ENCODE measurements at places on chromosomes 6 and 20.

DNA sequence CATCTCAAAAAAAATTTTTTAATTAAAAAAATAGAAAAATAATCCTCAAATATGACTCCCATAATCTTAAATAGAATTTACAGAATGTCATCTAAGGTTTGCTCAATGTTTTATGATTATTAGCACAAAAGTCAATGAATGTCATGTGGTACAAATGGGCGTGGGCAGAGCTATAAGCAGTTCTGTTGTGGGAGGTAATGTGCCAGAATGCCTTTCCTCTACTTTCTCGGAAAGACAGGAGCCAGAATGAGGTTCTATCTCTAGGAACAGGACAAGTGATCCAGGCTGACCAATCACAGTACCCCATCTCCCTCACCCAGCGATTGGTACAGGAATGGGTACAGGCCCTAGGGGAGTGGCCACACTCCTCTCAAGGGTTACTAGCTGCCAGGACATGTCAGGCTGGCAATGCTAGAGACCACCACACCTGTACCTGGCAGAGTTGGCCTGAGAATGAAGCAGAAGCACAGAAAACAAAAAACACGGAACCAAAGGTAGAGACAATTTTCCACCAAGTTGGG lies 15.1 kb downstream of the RALGAPA2 start:
- no peak for DNase-seq

GRCh38 chr6:27451660-27452390 lies 21.1 kb downstream of the ZNF184 start:
- DNase-seq, result no peak

GRCh38 chr6:162249907-162250642 lies 477.5 kb downstream of the PRKN start:
- DNase-seq, result no peak

DNA sequence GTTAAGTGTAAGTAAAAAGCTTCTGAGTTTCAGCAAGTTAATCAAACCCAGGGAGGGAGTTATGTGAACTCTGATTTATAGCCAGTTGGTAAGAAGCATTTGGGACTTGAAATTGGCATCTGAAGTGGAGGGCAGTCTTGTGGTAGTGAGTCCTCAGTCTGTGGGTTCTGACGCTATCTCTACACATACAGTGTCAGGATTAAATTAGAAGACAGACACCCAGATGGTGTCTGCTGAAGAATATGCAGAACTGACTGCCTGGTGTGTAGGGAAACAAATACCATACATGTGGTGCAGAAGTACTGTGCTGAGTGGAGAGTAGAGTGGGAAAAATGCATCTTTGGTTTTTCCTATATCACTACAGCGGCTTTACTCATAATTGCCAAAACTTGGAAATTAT lies 43.5 kb upstream of the PLN start:
- DNase-seq, result no peak

- DNase-seq, result no peak
Measured at GRCh38 chr6:81002126-81002525, 750.4 kb downstream of the TENT5A start.

DNA sequence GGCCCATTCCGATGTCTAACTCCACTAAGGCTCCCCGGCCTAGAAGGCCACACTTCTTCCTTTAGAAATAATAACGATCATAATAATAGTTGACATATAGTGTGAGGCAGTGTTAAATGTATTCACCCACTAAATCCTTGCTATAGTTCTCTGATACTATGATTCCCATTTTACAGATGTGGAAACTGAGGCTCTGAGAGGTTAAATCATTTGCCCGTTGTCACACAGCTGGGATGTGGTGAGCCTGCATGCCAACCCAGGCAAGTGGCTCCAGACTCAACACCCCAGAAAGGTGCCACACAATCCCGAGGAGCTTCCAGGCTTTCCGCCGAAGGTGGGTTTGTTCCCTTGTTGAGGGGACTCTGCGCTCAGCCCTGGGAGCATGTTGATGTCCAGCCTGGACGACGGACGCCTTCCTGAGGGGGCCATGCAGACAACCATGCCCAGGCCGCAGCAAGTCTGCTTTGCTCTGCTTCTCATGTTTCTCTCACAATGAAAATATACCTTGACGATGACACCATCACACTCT lies 104.6 kb upstream of the CDYL start:
- no peak for DNase-seq

- DNase-seq, result no peak
Measured at GRCh38 chr20:41406353-41406752, 39.7 kb upstream of the EMILIN3 start.

DNA sequence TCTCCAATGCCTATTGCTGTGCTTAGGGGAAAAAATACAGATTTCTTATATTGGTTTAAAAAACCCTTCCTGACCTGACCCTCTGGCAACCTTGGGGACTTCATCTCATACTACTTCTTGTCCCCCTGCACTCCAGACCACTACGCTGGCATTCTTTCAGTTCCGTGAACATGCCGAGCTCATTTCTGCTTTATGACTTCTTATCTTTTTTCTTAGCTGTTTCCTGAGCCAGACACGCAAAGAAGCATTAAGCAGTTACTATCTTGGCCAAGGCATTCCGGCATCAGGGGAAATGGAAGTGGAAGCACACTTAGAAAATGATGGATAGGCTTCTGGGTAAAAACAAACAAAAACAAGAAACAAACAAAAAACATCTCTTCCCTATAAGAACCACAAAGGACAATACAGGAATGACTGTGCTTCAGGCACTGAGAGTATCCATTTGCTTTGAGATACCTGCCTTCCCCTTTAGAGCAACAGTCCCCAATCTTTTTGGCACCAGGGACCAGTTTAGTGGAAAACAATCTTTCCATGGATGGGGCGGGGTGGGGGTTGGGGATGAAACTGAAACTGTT lies 4.4 kb upstream of the CCDC28A start:
- no peak for DNase-seq

DNA sequence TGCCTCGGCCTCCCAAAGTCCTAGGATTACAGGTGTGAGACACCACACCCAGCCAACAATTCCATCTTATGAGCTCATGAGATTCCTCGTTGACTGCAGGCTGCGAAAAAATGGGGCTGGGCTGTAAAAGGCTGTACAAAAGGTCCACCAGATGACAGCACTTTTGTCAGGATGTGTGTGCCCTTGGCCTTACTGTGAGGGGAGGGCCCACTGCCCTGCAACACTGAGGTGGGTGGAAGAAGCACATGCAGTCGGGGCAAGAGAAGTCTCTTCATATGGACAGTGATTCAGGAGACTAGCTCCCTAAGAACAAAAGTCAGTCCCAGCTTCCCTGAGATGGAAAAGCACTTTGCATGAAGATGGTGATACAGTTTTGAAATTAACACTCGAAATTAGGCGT lies 50.5 kb downstream of the KCTD20 start:
- no peak for DNase-seq

DNA sequence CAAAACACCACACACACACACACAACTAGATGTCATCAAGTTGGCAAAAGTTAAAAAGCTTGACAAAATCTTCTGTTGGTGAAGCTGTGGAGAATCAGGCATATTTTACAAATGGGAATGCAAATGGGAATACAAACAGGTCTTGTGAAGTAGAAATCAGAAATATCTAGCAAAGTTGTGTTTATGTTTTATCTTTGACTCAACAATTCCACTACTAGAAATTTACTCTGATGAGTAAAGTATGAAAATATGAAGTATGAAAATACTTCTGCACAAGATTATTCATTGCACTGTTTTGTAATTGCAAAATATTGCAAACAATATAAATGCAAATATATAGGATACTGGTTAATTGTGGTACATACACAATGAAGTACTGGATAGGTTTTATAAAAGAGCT lies 1166.0 kb upstream of the GJE1 start:
- no peak for DNase-seq

DNA sequence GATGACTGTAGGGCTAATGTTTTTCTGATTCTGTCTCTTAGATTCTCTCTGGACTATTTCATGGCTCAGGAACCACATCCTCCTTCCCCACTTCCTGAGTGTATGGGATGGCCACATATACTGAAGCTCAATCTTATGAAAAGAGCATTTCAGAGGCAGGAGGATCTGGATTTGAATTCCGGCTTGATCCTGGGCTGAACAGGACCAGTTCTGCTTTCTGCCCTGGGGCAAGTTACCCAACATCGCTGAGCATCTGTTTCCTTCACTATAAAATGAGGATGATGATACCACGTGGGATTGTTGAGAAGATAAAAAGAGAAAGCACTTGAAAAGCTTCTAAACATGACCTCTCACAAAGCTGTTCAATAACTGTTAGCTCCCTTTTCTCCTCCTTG lies 168.4 kb upstream of the TNFAIP3 start:
- DNase-seq, result no peak

All from NT2/D1 (cell line).